ENCODE measurements at places on chromosomes 2 and 18. TPM values are rescaled to one million over a fixed set of nuclear protein-coding genes. Genes with fewer than 3 reads are reported as not detected.

DNA sequence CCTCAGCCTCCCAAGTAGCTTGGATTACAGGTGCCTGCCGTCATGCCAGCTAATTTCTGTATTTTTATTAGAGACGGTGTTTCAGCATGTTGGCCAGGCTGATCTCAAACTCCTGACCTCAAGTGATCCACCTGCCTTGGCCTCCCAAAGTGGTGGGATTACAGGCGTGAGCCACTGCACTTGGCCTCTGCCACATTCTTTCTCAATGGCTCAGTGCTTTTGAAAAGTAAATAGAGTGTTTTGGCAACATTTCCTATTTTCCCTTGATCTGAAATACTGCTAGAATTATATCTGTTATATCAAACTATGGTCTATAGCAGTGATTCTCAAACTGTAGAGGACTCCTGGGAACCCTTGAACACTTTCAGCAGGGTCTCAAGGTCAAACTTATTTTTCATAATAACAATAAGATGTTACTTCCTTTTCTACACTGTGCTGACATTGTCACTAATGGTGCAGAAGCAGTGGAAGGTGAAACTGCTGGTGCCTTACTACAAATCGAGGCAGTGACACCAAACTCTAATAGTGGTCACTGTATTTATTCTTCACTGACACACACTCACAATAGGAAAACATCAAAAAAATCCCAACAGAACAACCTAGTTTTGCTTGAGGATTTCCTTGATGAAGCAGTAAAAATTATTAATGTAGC is 10.6 kb downstream of the DAW1 start:
- DNase-seq: no peak

DNA sequence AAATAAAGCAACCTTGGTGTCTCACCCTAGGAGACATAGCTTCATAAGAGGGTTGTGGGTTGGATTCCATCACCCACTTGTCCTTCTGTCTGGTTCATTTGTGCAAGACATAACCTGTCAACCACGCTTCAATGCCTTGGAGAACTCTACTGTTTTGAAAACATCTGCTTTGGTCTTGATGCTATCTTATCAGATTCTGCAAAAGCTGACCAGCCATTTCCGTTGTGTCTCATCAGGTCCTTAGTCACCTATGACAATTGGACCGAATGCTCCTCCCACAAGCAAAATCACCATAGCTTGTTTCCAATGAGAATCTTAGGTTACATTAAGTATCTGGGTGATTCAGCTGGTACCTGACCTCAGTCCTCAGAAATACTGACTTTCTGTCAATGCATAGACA is 35.4 kb downstream of the STAT4 start:
- no peak for DNase-seq

DNA sequence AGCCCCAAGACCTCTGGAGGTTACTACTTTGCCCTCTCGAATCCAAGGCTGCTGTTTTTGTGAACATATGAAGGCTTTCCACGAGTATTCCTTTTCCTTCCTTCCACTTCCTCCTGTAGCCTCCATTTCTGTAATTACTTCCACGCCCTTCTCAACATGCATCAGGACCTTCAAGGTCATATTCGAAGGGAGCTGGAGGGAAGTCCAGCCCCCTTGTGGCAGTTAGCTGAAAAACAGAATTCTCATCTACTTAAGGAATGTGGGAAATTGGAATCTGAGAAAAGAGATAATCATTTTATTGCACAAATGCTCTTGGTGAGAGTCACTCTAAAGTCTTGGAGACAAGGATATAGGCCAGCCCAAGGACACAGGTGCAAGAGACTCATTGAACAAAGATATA is 1000.2 kb downstream of the TDRD15 start:
- no peak for DNase-seq

WNT10A gene
- not detected for total RNA-seq

AOX1 gene
- 81.4 TPM for total RNA-seq

TRIM43 gene
- total RNA-seq: not detected

GRCh38 chr2:57987835-57988573 is 58.6 kb upstream of the VRK2 start:
- DNase-seq: peak; percentile 72

DNA sequence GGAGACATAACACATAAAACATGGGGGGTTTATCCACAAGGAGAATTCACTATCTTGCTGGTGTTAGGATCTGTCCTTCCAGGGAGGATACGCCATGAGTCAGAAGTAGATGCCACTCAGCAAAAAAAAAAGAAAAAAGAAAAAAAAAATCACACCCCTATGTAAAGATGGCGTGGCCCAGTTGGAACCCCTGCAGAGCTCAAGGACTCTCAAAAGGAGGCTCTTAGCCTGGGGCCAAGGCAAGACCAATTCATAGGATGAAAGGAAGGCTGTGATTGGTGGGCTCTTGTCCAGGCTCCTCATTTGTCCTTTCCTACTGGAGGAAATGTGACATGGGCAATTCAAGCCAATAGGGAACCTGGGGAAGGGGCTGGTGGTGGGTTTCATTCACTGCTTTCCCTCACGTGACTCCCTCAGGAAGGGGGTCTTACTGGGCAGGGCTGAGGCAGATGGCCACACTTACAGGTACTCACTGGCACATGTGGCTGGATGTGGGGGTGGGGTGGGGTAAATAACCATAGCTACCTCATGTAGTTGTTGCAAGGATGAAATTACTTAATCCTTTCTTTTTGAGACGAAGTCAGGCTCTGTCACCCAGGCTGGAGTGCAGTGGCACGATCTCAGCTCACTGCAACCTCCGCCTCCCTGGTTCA is 38.7 kb upstream of the HAAO start:
- DNase-seq: no peak

DNA sequence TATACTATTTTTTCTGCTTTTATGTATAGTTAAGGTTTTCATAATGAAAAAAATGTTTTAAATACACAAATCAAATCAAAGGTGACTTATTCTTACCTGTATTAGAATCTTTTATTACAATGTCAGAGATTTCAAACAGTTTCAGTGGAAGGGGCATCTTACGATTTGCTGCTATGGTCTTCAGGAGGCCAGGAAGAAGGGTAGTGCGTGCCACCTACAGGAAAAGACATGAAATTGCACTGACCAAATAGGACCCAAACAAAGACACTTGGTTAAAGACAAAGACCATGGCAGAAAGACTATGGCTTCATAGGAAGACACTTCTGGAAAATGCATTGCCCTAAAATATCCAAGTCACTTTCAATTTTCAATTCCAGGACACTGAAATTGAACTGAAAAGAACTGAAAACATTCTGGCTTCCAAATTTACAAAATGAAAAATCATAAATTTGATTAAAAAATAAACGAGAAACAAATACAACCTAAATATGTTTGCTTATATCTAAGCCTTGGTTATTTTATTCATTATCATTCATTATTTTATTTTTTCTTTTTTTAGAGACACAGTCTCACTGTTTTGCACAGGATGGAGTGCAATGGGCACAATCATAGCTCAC is 42.1 kb downstream of the FARSB start:
- peak; percentile 78 for DNase-seq

DNA sequence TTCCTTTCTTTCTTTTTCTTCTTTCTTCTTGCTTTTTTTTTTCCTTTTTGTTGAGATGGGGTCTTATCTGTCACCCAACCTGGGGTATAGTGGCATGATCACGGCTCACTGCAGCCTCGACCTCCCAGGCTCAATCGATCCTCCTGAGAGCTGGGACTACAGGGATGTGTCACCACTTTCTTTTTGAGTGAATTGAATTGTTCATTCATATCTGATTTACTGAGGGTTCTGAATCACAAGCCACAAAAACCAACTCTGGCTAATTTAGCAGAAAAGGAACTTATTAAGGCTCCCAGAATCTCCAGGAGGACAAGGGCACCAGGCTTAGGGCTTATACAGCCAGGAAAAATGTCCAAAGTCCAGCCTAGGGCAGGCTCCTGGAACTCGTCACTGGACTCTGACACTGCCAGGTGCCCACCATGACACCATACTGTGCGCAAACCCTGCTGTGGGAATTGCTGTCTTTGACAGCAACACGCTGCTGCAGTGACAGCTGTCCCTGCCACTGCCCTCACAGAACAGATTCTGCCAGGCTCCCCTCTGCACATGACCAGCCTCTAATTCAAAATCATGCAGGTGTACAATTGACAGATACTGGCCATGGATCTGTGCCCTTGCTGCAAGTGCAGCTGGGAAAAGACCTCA is 42.9 kb upstream of the EML6 start:
- DNase-seq: peak; percentile 73

DNA sequence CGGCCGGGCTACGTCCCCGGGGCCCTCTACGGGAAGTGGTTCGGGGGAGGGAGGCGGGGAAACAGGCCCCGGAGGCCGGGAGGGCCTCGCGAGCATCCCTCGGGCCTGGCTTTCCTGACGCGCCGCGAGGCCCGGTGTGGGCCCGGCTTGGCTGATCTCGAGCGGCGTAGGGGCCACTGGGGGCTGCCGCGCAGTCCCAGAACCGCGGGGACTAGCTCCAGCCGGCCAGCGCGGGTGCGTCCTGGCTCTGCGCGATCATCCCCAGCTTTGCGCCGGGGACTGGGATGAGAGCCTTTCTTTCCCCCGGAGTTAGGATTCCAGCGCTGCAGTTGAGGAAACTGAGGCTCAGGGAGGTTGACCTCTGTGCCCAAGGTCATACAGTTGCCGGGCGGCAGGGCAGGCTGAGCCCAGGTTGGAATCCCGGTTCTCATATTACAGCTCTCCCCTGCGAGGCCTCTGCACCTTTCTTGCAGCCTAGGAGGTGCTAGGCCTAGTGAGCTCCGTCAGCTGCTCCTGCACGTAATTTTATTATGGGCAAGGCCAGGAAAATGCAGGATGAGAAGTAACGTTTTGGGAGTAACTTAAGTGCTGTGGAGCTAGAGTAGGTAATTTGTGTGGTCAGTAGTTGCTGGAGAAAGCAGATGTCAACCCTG is 501 bp downstream of the LPIN1 start:
- DNase-seq: peak; percentile 38

LYG2 gene
- not detected for total RNA-seq

GCG gene
- total RNA-seq: not detected

ITGB1BP1 gene
- total RNA-seq: 44.6 TPM

DNA sequence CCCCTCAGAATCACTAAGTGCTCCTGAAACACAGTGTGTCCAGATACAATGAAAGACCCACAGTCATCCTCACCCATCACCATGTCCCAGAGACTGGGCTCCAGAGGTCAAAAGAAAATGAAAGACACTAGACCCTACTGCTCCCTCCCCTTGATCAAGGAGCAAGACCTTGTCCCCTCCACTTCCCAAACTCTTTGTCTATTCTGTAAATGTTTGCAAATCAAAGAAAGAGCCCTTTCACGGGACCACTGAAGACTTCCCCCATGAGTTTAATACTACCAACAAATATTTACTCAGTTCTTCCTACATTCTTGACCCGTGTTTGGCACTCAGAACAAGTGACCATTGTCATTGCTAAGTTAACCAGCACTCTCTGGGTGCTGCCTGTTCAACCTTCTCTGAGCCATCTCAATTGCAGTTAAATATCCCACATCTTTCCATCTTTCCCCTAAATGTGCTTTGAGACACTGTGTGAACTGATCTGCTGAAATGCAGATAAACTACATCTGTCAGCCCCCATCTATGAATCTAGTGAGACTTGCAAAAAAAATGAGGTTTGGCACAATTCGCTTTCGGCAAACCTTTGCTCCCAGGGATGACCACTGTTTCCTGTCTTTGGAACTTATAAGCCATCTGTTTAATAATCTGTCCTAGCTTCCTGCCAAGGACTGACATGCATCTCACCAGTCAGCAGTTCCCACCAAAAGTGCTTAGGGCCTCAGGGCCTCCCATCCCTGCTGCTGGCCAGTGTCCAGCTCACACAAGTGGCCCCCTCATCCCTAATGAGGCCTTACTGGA is 170.3 kb downstream of the GFPT1 start:
- peak; percentile 88 for DNase-seq

ADD2 gene
- 2.5 TPM for total RNA-seq

- no peak for DNase-seq
Observed at GRCh38 chr2:14717131-14717530, 84.6 kb downstream of the LRATD1 start.

DNA sequence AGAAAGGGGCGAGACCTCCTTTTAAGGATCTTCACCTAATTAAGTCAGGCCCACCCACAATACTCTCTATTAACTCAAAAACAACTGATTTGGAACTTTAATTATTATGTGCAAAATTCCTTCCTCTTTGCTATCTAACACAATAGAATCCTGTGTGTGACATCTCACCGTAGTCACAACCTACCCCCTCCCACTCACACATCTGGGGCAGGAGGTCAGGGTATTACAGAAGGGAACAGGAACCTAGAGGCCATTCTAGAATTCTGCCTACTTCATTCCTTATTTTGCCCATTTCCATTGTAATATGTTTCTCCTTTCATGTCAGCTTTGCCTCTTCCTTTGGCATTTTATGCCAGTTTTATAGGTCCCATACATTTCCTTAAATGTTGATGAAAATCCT is 829.3 kb upstream of the ID2 start:
- DNase-seq: no peak

GRCh38 chr2:12584338-12584737 is 132.4 kb upstream of the TRIB2 start:
- peak; percentile 20 for DNase-seq

DNA sequence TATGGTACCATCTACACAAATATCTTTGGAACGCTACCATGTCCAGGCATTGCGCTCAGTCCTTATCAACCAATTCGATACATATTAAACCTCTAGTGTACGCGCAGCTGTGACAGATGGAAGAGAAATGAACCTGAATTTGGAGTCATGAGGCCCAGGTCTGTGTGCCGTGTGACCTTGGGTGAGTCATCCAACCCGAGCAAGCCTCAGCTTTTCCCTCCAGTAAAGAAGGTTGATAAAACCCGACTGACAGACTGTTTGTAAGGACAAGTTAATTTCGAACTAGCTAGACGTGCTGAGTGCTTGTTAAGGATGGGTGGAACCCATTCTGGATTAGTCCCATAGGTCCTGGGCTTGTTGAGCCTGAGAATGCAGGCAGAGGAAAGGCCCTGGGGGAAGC is 28.2 kb downstream of the GREB1 start:
- DNase-seq: peak; percentile 1

DNA sequence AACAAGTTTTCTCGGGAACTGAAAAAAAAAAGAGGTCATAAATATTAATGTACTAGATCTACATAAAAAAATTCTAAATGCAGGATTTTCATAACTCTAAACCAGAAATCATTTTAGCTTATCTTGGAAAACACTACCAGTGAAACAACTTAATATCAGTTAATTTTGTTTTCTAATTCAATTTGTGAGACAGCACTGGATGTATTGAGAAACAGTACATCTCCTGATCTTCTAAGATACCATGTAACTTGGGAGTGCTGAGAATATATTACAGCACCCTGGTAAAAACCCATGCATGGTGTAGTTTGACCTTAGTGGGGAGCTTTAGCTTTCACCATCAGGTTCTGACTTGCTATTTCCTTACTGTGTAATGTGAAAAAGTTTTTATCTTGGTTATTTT is 129.6 kb downstream of the NRXN1 start:
- no peak for DNase-seq

RGPD4 gene
- total RNA-seq: not detected

Data from fibroblast of lung (primary cell).